ENCODE measurements at places on chromosomes 7 and 10.

- DNase-seq: no peak
These were observed 418.3 kb downstream of the PAXIP1 start for GRCh38 chr7:154584352-154585252.

- DNase-seq: no peak
These were observed 22.5 kb downstream of the SYPL1 start for GRCh38 chr7:106089647-106090046.

DNA sequence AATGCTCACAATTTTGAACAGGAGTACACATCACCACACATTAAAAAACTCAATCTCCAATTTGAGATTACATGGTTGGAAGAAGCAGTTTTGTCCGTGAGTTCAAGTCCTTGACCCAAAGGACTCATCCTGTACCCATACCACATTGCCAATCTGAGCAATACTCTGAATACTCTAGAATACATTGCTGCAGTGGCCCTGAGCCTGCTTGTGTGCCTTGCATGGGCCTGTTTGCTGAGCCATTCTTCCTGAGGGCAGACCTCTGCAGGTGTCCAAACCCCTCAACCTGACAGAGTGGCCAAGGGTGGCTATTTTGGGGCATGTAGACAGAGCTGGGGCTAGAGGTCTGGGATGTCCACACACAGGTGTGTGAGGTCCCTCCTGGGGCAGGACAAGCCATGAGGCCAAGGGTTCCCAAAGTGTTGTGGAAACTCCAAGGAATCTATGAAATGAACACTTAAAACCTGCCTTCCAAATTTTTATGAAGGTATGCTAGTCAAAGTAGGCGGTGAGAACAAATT is 15.5 kb downstream of the AGMO start:
- no peak for DNase-seq

GRCh38 chr10:490891-491571 is 198.4 kb downstream of the DIP2C start:
- no peak for DNase-seq

- no peak for DNase-seq
These were observed 654 bp upstream of the SLF2 start for GRCh38 chr10:100912013-100912604.

GRCh38 chr7:115410972-115411686 is 489.2 kb downstream of the MDFIC start:
- DNase-seq: no peak

DNA sequence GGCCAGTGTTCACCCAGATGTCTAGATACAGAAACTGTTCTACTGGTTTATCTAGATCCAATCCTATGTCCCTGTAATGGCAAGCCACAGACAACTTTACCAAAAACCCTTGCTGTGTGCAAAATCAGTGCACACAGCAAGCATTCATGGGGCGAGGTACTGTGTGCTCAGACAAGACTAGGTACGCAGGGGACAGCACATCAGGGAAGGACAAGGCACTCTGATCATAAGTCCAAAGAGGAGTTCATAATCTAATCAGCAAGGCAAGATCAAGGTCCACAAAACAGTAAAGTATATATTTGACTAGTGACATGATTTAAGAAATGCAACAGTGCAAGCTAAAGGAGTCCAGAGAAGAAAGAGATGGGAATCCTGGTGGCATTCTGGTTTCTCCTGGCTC is 25.9 kb downstream of the KCNMA1 start:
- DNase-seq: no peak

- DNase-seq: no peak
These were observed 5.9 kb upstream of the HMX2 start for GRCh38 chr10:123141791-123142700.

DNA sequence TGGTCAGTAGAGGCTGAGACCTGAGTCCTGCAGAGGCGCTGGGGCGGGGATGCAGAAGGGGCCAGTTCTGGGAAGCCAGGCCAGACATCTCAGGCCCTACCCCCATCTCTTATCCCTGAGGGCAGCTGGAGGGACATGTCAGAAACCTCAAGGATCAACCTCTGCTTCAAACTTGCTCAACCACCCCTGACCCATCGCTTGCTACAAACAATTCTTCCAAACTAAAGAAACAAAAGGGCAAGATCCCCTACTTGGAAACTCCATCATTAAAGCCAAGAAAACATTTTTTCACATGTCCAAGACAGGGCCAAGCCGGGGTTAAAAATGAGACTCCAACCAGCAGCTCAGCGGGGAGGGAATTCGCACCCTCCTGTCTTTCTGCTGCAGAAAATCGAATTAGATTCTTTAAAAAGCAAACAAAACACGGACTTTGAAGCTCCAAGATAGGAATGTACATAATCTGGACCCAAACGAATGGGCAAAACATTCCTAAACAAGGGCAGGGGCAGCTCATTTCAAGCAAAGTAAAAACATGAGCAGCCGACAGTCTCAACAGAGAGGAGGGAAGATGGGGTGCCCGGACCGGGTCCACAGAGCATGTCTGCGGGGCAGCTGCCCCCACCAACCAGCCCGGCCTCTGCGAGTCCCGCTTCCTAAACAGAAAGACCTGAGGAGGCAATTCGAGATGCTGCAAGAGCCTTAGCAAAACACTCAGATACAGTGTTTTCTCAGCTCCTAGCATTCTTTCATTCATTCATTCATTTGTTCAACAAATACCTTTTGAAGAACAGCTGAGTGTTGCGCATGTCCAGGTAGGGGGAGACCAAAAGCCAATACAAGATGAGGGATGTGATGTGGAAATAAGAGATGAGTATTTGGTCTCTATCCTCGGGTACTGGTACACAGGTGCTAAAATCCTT is 44.8 kb downstream of the CHST15 start:
- DNase-seq: no peak

GRCh38 chr7:42233695-42234331 is 3.2 kb downstream of the GLI3 start:
- no peak for DNase-seq

- DNase-seq: no peak
These were observed 1.3 kb upstream of the CHST3 start for GRCh38 chr10:71962901-71963300.

DNA sequence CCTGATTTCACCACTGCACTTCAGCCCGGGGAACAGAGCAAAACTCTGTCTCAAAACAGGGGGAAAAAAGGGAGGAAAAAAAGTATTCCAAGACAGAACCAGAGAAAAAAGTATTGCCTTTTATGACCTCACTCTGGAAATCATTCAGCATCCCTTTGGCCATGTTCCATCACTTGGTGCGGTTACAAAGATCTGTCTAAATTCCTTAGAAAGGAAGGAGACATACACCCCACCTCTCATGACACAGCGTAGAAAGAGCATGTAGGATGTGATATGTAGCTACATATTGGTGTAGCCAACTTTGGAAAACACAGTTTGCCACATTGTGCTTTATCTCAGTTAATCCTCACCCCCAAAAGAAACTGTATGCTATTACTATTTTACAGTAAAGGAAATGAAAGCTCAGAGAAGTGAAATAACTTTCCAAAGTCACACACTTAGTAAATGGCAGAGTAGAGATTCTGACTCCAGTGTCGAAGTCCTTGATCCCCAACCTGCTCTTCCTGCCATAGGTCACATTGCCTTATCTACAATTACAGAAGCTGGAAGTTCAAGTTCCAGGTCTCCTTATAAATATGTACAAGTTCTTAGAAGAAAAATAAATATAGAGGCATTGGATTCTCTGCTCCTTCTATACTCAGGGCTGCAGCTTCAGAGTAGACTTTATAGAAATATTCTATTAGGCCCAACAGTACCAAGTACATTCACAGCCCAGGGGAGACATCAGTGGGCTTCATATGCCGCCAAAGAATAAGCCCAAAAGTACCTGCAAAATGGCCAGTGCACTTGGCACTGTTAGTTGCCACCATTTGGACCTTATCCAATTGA is 91.6 kb upstream of the KMT2E start:
- no peak for DNase-seq

DNA sequence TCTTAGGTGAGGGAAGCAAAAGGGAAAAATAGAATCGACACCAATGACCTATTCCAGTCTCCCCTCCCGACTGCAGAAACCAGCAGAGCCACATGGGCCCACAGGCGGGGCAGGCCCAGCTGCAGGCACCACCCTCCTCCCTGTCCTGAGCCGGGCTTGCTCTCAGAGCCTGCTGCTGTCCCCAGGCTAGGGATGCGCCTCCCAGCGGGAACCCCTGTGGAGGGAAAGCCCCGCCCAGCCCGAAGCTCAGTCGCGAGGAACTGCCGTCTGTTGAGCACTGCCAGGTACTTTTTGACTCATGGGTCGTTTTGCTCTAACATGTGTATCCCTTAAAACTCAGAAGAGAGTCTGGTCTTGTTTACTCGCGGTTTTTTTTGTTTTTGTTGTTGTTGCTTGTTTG is 124.5 kb upstream of the RET start:
- no peak for DNase-seq

DNA sequence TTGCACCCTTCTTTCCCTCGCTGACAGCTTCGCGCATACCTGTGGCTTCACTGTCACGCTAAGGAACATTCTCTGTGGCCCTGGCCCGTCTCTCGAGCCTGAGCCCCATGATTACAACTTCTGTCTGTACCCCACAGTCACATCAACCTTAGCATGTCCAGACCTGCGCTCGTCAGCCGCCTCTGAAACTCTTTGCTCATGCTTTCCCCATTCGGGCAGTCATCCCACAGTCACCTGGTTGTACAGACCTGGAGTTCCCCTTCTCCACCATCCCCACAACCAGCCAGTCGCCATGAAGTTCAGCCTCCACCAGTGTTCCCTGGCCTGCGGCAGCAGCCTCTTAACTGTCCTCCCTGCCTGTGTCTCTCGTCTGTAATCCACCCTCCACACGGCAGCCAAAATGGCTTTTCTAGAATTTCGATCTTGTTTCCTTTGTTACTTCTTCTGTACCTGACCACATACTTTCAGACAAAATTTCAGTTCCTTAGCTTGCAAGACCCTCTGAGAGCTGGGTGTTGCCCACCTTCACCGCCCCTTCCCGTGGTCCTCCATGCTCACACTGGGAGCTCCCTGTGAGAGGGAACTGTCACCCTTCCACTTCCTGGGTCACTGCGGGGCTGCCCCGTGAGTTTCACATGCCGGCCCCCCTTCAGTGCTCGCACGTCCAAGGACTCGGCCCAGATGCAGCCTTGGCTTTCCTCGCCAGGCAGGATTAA is 229.2 kb downstream of the CELF2 start:
- no peak for DNase-seq

- DNase-seq: no peak
These were observed 135.4 kb upstream of the KMT2E start for GRCh38 chr7:104878577-104878976.

- no peak for DNase-seq
These were observed 331.1 kb downstream of the CALN1 start for GRCh38 chr7:72080865-72081510.

DNA sequence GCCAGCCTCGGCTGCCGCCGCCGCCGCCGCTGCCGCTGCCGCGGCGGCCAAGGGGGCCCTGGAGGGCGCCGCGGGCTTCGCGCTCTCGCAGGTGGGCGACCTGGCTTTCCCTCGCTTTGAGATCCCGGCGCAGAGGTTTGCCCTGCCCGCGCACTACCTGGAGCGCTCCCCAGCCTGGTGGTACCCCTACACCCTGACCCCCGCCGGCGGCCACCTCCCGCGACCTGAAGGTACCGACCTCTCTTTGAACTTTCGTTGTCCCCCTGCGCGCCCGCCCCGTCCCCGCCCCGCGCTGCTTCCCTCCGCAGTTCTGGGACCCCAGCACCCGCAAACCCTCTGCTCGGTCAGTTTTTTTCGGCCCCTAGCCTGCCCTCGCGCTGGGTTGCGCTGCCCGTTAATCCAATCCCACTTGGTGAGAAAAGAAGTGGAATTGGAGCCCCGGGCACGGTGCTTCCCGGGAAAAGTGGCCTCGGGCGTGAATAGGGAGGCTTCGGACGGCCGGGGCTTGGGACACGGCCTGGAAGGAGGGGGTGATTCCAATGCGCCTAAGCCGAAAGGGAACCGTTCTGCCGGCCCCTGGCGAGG is 543 bp downstream of the HMX3 start:
- DNase-seq: no peak

- no peak for DNase-seq
These were observed 28.2 kb downstream of the TSPAN15 start for GRCh38 chr10:69479240-69480067.

DNA sequence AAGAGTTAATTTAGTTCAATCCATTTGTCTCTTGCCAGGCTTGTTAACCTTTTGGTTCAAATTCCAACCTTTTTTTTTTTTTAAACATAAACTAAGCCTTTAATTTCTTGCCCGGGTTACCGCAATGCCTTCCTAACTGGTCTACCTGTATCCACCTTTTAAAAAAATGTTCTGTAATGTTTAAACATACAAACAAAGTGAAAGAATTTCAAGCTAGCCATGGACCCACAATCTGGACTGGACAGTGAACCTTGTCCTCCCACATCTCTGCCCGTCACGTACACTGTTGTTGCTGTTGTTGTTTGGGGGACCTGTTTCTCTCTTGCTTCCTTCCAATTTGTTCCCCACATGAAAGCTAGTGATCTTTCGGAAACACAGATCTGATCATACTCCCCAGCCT is 724.7 kb upstream of the AUTS2 start:
- no peak for DNase-seq

GRCh38 chr7:126493801-126494200 is 758.9 kb downstream of the GRM8 start:
- DNase-seq: no peak

- no peak for DNase-seq
These were observed 24.9 kb downstream of the RCC1L start for GRCh38 chr7:75048435-75049379.

GRCh38 chr10:70693619-70694335 is 21.5 kb downstream of the ADAMTS14 start:
- no peak for DNase-seq

- DNase-seq: no peak
These were observed 128.4 kb upstream of the SMIM30 start for GRCh38 chr7:113246738-113247137.

DNA sequence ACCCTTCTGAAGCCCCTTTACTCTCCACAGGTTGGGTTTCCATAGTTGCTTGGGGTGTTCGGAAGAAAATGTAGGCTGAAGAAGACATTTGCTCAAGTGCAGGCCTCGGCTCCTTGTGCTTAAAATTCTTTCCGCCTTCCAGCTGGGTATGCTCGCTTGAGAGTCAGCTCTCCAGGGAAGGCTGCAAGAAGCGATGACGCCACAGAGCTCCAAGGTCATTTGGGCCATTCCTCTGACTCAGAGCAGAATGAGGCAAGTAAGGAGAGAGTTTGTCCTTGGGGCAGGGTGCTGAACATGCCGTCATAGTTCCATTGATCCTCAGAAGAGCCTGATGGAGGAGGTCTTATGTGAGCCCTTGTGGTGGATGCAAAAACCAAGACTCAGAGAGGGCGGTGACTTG is 27.4 kb upstream of the HSPA12A start:
- no peak for DNase-seq

GRCh38 chr7:80159802-80160201 is 25.2 kb downstream of the GNAI1 start:
- DNase-seq: no peak

- DNase-seq: no peak
These were observed 251.6 kb downstream of the USP6NL start for GRCh38 chr10:11359869-11360268.

GRCh38 chr7:83778073-83778443 is 129.1 kb upstream of the SEMA3E start:
- no peak for DNase-seq

GRCh38 chr10:10734356-10735064 is 283.2 kb upstream of the CELF2 start:
- DNase-seq: no peak

- DNase-seq: no peak
These were observed 70.3 kb downstream of the ABI1 start for GRCh38 chr10:26790221-26790995.

- no peak for DNase-seq
These were observed 60.7 kb downstream of the R3HCC1L start for GRCh38 chr10:98195120-98195519.

GRCh38 chr7:18315241-18315640 is 180.3 kb upstream of the HDAC9 start:
- no peak for DNase-seq

GRCh38 chr7:36598054-36598674 is 126.1 kb downstream of the AOAH start:
- DNase-seq: no peak
